Stimulated activated CD8-positive, alpha-beta memory T cell treated with anti-CD3 and anti-CD28 coated beads, Interleukin-2, amount 100 ng/mL, for 1 hour (primary cell): ENCODE measurements at places on chromosomes 4 and X.

DNA sequence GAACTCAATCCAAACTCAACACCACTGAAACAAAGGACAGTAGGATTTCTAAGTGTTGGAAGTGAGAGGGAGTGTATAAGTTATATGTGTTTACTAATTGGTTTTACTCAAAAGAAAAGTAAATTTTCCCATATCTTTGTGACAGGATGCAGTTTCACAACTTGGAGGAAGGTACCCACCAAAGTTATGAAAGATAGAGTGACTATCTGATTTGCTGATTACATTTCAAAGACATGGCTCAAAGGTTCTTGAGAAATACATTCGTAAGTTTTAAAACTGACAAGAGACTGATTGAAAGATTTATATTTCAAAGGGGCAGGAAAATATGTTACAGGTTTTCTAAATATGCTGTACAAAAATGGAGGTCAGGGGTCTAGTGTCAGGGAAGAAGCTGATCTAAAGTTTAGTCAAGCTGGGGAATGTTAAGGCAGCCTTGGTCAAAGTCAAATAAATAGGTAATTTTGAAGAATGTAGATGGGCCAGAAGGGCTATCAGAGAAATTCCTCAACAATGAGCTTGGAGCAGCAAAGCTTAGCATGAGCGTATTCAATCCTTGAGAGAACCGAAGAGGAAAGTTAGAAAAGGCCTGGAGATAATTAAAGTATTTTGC lies 9.7 kb upstream of the COMMD8 start:
- DNase-seq = no peak

GRCh38 chrX:25144043-25144940 lies 128.5 kb upstream of the ARX start:
- DNase-seq = no peak

DNA sequence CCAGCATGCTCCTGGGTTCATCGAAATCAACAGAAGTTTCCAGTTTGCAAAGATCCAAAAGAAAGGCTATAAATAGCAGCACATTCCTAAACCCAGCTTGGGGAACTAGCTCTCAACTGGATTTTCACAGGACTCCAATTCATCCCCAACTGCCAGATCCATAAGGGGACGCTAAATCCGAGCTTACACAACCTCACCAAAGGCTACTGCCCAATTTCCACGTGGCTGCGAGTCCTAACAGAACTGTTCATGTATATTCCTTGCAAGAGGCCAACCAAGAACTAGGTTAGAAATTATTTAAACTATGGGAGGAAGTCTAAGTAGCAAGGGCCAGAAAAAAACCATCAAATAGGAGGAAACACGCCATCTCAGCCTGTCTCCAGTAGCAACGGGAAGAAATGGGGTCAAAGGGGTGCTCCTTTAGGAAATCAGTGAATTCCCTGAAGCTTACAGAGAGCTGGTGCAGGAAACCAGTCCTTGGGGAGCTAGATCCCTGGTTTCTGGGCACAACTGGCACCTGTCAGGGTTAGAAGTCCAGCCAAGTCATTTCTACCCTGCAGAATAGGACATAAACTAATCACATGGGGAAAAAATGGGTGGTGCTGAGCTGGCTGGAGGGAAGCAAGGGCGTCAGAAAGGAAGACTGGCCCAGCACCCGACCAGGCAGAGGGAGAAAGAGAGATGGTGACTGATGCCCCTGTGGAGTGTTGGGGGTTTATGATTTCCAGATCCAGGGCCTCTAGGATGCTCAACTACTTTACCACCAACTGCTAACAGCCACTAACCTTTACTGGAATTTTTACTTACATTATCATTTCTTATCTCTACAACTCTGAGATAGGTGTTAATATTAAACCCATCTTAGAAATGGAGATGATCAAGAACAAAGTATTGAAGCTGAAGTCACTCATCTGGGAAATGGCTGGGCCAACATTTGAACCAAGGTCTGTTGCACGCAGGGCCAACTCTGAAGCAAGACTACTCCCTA lies 20.5 kb downstream of the RELL1 start:
- no peak for DNase-seq

GRCh38 chrX:123884809-123885408 lies 25.1 kb downstream of the XIAP start:
- no peak for DNase-seq

- DNase-seq = no peak
Observed at GRCh38 chr4:158182736-158183135, 9.9 kb upstream of the GASK1B start.

DNA sequence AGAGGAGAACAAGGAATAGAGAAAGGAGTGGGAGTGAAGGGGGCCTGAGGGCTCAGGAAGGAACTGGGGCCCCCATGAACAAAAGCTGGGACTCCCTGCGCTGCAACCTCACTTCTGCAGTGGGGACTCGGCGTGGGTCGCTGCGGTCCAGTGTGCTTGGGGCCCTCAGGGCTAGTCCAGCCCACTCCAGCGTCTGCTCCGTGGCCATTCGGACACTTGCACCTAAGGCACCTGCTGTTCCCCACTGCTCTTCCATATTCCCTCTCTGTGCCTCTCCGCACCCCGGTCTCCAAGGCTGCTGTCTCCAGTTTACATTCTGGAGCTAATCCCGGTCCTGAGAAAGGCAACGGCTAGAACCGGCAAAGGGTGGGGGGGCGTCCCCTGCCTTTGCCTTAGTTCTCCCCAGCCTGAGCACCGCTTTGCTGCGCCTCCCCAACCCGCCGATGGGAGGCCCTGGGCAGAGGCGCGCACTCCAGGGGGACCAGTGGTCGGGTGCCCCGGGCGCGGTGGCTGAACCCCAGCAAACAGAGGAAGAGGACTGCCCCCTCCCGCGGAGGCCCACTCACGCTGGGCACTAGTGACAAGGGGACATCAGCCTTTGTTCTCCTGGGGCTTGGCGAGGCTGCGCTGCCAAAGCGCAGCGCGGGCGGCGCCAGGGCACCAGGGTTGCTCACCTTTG lies 327.7 kb upstream of the F9 start:
- no peak for DNase-seq

DNA sequence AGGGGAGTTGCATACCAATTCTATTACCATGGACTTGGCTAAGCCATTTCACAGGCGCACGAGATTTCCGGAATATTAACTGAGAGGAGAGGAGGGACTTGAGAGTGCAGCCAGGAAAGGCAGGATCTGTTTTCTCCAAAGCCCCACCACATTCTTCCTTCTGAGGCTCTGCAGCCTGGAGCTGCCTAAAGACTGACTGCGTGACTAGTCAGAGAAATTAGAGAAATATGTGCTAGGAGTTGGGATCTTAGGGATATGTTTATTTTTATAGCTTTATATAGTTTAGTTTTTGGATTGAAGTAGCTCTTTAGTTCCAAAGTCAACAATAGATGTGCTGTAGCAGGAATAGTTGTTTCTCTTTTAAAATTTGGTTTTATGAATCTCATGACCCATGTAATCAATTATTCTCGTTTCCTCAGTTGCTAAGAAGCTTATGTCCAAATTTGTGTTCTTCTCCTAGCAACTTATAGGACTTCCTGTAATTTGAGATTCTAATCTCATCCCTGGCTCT lies 300.1 kb upstream of the DDX53 start:
- DNase-seq = no peak

DNA sequence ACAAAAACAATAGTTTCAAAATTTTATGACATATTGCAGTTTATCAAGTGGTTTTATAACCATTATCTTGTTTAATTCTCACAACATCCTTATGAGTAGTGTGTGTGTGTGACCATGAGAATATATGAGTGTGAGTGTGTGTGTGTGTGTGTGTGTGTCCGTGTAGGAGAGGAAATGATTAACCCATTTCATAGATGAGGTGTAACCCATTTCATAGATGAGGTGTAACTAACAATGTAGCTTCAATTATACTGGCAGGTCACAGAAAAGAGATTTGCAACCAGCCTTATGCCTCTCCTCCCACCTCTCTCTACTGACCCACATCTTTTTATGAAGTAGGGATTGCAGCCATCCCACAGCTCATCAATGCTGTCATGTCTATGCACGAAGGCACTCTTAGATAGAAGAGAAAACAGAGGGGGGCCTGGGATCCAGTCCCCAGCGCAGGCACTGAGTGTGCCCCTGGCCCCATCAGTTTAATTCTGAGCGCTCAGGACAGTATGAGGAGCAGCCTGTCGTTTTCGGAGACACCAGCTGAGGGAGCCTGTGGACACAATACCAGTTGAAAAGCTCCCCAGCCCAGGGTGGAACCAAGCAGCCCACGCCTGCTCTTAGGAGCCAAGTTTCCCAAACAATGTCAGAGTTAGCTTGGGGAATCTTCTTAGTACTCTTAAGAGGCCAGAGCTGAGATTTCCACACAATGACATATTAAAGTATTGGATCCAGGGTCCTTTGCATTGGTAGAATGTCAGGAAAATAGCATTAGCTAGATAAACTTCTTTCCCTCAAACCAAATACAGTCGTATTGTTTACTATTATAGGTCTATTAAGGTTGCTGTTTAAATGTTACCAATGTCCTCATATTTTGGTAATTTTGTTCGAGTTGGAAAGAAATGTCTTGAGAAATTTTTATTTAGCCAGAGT lies 88.6 kb downstream of the PALLD start:
- DNase-seq = no peak

DNA sequence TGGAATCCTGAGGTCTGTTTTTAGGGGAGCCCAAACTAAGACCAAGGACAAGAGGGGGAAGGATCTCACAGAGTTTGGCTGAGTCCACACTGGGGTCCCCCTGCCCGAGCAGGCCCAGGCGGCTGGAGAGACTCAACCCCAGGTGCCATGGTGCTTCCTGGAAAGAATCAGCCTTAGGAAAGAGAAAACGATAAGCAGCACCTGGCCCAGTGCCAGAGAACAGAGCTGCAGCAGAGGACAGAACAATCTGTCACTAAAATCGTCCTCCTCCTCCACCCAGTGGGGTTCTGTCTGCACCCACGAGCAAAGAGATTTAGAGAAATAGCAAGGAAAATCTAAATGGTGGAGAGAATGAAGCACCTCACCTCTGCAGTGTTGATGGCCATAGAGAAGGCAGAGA lies 470.5 kb downstream of the BCOR start:
- no peak for DNase-seq

- no peak for DNase-seq
Observed at GRCh38 chr4:105651884-105652283, 56.6 kb downstream of the INTS12 start.
